KG1 (cell line): ENCODE measurements at places on chromosomes 5 and 9.

- no peak for DNase-seq
Measured at GRCh38 chr5:135249658-135250057, 149.4 kb downstream of the MACROH2A1 start.

DNA sequence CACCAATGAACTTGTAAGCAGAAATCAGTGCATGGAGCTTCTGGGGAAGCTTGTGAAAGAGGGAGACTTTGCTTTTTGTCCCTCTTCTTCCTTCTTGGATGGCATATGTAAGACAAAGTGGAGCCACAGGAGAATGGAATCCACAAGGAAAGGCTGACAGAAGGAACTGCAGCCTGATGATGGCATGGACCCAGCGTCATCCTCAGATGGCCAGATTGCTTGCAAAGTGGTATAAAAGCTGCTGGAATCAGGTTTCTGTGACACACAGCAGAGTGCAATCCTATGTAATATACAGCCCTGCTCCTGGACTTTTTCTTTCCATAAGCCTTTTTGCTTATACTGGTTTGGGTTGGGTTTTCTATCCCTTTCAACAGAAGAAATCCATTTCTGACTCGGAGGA is 31.4 kb upstream of the SPARC start:
- no peak for DNase-seq

DNA sequence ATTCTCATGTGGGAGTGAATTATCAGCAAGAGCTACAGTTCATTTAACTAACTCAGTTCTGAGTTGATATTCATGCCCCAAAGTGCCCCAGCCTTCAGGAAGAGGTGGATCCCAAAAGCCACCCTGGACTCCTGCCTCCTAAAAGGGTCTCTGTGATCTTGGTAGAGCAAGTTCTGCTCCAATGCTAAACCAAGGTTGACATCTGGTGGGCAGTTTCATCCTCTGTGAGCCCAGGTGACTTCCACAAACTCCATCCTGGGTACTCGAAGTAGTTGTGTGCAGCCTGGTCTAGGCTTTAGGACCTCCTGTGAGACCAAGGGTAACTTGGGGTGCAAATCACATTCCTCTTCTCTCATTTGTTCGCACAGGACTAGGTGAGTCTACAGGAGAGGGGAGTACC is 816.8 kb downstream of the MTRR start:
- no peak for DNase-seq

DNA sequence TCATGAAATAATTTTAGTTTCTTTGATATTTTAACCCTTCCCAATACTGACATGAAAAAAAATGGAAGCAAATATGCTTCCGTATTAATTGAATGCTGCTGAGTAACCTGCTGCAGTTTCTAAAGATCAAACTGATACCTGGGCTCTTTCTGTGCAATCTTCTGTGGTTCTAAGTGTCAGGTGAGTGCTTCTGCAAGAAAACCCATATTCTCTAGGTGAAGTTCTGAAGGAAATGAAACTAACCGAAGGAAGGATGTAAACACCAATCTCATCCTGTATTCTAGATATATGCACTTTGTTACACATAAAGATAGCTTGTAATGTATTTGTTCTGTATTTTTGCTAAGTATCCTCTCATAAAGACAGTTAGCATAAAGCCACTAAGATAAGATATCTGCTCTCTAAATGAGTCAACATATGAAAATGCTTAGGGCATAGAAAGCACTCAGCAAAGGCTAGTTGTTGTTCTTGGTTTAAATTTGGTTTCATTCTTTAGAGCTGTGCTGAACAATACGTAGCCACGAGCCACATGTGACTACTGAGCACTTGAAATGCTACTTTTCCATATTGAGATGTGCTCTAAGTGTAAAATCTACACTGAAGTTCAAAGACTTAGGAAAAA is 52.0 kb downstream of the ITGA2 start:
- DNase-seq = no peak

- DNase-seq = no peak
Measured at GRCh38 chr9:78857373-78858225, 560.7 kb downstream of the PSAT1 start.

DNA sequence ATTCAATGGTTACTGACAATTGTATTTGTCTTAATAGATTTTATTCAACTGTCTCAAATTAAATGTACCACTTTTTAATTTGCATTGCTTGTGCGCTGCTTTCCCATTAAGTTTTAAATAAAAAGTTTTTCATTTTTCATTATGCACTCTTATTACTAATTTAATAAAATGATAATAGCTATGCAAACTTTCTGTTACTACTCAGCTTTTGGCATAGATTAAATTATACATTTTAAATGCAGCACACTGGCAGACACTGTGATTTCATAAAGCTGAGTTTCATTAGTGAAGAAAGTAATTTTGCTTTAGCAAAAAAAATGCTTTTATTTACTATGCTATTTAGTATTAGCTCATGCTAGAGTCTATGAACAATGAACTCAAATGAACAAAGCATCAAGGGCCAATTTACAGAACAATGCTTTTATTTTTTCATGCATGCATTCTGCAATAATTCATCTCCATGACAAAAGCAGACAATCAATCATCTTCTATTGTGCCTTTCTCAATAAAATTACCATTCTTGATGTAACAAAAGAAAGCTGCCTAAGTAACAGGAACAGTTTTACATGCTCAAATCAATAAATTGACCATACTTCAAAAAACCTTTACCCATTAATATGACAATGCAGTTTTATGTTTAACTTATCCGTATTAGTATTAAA is 595.2 kb upstream of the ARRDC3 start:
- no peak for DNase-seq

DNA sequence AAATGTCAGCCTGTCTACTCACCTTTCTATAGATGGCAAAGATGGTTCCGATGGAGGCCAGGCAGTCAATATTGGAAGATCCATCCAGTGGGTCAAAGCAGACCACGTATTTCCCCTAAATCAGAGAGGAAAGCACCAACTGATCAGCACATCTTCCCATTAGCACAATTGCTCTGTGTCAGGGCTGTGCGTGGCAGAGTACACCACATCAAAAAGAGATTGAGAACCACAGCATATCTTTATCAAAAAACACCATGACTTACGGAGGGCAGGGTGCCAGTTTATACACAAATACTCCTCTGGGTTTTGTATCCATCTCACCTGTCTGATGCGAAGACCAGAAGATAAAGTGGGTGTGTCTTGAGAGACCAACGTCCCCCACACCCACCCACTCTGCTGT is 9.1 kb downstream of the FBP2 start:
- DNase-seq = no peak
